ENCODE measurements at places on chromosomes 11 and 22.

DNA sequence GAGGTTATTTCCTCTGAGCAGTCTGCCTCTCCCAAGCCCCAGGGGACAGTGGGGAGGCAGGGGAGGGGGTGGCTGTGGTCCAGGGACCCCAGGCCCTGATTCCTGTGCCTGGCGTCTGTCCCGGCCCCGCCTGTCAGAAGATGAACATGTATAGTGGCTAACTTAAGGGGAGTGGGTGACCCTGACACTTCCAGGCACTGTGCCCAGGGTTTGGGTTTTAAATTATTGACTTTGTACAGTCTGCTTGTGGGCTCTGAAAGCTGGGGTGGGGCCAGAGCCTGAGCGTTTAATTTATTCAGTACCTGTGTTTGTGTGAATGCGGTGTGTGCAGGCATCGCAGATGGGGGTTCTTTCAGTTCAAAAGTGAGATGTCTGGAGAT is 3.1 kb downstream of the PIM3 start:
- DNase-seq, result no peak

GRCh38 chr11:118607401-118608359 is at the start of gene PHLDB1:
PHLDB1 (plus strand) TSS chr11:118607615; CDS start chr11:118613837, 6,222 bp downstream.
- DNase-seq, result peak; percentile 63

GRCh38 chr11:26842478-26843282 is 120.8 kb upstream of the SLC5A12 start:
- DNase-seq, result no peak

- DNase-seq, result no peak
Observed at GRCh38 chr11:34168642-34169420, 63.4 kb downstream of the NAT10 start.

GRCh38 chr22:35631597-35631996 is 14.5 kb upstream of the MB start:
- DNase-seq, result peak; percentile 31

DNA sequence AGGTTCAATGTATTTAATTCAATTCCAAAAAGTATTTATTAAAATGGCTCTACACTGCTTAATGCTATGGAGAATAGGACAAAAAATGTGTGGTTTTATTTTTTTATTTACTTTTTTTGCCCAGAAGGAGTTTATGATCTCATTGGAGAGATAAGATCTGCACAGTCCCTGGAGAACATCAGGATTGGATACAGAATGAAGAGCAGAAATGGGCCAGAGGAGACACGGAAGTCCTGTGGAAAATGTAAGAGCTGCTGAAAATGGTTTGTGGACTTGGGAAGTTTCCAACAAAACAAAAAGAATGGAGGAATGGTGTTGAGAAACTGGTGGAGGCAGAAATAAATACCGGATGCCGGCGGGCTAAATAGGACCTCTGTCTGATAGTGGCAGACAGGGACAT is 554.6 kb downstream of the OPCML start:
- no peak for DNase-seq

DNA sequence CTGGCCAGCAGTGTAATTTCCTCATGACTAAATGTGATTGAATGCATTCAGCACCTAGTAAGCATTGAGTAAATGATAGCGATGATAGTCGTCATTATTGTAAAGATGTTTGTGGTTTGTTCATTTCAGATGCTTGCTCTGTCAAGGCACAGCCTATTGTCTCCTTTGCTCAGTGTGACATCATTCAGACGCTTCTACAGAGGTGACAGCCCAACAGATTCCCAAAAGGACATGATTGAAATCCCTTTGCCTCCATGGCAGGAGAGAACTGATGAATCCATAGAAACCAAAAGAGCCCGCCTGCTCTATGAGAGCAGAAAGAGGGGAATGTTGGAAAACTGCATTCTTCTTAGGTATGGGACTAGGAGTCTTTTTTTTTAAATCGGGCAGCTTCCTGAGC is 7.6 kb downstream of the SDHAF2 start:
- no peak for DNase-seq

GRCh38 chr22:22009661-22010060 is 27.1 kb upstream of the TOP3B start:
- no peak for DNase-seq

GRCh38 chr11:26753723-26754504 is 32.1 kb upstream of the SLC5A12 start:
- peak; percentile 12 for DNase-seq

DNA sequence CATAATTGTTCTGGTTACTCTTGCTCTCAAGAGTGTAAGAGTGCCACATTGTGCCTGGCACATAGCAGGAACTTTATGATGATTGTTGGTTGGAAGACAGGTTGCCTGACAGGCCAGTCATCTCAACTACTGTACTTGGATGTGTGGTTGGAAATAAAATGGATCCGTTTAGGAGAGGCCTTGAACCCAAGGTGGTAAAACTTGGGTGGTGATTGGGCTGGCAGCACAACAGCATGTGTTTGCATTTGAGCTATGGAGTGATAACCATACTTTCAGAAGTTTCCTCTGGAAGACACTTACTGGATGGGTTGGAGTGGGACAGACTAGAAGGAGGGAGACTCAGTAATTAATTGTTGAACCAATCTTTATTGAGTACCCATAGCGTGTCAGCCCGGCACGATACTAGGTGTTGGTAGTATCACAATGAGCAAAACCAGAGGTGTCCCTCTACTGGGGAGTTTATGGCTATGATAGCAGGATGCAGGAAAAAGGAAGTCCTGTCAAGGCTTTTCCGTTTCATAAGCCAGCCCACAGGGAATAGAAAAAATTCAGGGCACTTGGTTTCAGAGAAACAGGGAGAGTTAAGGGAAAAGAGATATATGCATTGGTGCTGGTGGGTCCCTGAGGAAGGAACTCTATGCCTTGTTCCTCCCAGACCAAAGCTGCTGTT is 3.1 kb upstream of the TMEM109 start:
- no peak for DNase-seq

DNA sequence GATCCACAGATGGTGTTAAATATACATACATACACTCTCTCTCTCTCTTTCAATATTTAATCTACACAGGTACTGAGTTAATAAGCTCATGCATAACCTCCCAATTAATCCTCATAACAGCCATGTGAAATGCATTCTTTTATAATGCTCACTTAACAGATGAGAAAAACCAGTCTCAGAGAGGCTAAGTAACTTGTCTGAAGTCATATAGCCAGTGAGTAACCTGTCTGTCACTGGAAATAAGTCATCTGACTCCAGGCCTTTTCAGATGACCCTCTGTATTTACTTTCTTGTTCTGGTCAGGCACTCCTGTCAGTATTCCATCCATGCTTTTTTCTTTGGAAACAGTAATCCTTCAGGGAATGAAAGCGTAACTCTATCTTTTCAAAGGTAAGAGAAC is 594.0 kb upstream of the TENM4 start:
- DNase-seq, result no peak

GRCh38 chr22:34781681-34782080 is 284.3 kb upstream of the ISX start:
- DNase-seq, result no peak

DNA sequence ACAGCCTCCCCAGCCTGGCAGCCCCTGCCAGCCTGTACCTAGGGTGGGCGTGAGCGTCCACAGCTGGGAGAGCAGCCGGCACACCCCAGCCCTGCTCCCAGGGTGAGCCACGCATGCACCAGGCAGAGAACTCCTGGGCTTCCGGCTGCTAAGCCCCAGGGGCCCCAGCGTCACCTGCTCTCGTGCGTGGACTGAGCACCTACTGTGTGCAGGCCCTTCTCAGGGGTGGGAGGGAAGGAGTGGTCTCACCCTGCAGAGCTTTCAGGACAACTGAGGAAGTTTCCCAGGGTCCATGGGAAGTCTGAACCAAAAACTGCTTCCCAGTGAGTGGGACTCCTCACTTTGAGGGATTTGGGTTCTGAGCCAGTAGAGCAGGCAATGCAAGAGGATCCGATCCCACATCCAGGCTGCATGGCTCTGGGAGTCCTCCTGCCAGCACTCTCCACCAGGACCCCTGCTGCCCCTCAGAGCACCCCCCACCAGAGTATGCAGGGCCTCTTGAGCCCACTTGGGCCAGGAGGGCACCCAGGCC is 47.1 kb upstream of the PRODH start:
- DNase-seq, result no peak

GRCh38 chr22:46422896-46423295 is 87.4 kb downstream of the TRMU start:
- no peak for DNase-seq

DNA sequence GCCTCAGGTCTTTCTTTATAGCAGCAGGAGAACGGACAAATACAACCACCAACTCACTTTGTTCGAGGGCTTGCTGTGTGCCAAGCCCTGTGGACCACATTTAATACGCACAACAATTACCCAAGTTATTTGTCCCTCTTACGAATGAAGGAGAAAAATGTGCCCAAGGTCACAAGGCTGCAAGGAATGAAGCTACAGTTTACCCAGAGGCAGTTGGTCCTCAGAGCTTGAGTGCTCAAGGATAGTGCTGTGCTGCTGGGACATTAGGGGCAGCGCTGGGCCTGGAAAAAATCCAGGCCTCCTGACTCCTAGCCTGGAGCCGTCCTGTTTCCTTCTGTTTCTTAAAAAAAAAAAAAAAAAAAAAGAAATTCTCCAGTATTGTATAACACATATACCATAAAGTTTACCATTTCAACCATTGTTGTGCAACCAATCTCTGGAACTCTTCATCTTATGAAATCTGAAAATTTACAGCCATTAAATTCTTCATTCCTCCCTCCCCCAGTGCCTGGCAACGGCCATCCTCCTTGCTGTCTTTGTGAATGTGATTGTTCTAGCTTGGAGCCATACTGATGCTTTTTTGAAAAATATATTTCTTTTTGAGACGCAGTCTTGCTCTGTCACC is 1.0 kb upstream of the C11orf86 start:
- DNase-seq, result no peak

GRCh38 chr22:23402275-23403151 is 177.6 kb downstream of the IGLL1 start:
- DNase-seq, result peak; percentile 92

DNA sequence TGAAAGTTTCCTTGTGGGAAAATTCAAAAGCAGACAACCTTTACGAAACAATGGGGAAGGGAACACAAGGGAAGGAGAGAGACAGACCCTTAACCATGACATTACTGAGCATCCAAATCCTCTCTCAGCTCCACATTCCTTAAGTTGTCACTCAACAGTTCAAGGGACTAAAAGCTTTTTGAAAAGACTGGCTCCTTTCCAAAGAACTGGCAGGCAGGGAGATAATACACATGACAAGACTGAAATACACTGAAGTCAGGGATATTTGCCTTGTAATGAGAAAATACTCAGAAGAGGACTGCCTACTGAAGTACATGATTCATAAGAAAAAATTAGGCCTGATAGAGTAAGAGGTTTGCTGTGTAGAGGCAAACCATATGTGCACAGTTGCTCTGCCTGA is 69.1 kb downstream of the SMCO4 start:
- DNase-seq, result no peak

GRCh38 chr11:134640536-134640935 is 228.5 kb upstream of the B3GAT1 start:
- DNase-seq, result no peak

DNA sequence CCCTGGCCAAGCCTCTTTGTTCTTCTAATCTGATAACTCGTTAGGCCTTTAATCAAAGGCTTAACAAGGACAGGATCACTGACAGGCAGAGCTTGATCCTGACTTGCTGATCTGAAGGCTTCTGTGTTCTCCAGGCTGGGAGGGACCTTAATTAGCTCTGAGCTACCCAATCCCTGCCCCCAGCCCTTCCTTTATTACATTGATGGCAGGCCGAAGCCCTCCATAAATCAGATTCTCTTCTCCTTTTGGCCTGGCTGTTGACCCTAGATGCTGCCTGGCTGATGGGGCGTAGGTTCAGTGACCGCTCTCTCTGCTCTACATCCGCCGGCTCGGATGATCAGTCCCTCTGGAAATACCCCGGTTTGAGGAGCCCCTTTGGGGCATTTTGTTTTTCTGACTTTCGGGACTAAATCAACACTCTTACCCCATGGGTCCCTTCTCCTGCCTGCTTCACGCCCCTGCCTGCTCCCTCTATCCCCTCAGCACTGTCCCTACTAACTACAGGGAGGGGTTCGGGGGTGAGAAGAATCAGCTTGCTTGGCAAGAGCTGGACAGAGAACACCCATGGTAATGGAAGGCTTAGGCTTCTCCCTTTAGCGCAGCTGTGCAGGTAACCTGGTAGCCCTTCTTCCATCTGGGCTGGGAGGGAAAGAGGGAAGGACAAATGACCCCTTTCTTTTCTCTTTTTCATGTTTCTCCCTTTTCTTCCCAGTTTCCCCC is 10.0 kb upstream of the RRM1 start:
- no peak for DNase-seq

DNA sequence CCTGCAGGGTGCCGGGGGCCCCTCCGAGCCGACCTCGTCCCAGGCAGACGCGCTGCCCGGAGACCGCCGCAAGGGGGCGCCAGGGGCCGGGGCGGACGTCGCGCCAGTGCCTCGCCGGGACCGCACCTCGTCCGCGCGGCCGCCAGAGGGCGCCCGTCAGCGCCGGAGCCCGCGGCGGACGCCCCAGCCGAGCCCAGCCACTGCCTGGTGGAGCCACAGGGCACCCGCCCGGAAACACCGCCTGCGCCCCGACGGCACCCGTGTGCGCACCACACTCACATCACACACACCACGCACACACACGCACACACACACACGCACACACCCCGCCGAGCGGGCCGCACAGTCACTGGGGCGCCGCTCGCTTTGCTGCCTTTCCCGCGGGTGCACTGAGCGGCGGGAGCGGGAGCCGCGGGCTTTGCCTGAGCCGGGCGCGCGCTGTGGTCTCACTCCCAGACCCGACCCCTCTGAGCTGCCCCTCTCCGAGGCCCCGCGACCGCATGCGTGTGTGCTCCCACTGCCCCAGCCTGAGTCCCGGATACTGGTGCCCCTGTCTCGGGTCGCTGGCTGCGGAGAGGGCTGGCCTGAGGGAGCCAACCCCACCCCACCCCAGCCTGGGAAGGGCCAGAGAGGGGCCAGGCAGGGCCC is 449.3 kb downstream of the OPCML start:
- DNase-seq, result peak; percentile 39

GRCh38 chr22:50569896-50570535 is 7.3 kb upstream of the SYCE3 start:
- DNase-seq, result no peak

- no peak for DNase-seq
Observed at GRCh38 chr11:69645801-69646492, 5.0 kb downstream of the CCND1 start.

DNA sequence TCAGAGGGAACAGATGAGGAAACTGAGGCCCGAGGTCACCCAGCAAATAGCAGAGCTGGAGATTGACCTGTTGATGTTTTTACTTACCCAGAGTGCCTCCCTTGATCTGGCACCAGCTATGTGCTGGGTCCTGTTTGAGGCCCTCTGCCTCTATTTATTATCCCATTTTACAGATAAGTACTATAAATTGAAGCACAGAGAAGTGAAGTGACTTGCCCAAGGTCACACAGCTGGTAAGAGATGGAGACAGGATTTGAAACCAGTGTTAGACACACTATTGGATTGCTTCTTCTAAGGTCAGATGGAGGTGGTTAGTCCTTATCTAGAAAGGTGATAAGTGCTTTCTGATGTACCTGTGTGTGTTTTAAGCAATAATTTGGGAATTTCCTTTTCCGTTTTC is 13.5 kb downstream of the SGSM1 start:
- DNase-seq, result no peak

GRCh38 chr22:28958611-28959010 is 75.2 kb downstream of the ZNRF3 start:
- no peak for DNase-seq

GRCh38 chr11:73950869-73951710 is at the start of gene DNAJB13:
DNAJB13 (plus strand) TSS chr11:73951026; CDS start chr11:73951070, 44 bp downstream.
- DNase-seq, result no peak

- DNase-seq, result no peak
Observed at GRCh38 chr11:64885367-64886286, 7.2 kb upstream of the EHD1 start.

- DNase-seq, result no peak
Observed at GRCh38 chr22:43296276-43296902, 46.8 kb downstream of the SCUBE1 start.

GRCh38 chr22:17787241-17787640 is 13.0 kb upstream of the BID start:
- no peak for DNase-seq

Measured in NCI-H1436 (cell line).